Stimulated activated CD4-positive, alpha-beta T cell treated with anti-CD3 and anti-CD28 coated beads, Interleukin-1b, Interleukin-23, amount 100 ng/mL, for 48 hours (primary cell): ENCODE measurements at places on chromosomes 4 and X.

GRCh38 chr4:135770505-135770904 is 1568.9 kb upstream of the PABPC4L start:
- DNase-seq: no peak

DNA sequence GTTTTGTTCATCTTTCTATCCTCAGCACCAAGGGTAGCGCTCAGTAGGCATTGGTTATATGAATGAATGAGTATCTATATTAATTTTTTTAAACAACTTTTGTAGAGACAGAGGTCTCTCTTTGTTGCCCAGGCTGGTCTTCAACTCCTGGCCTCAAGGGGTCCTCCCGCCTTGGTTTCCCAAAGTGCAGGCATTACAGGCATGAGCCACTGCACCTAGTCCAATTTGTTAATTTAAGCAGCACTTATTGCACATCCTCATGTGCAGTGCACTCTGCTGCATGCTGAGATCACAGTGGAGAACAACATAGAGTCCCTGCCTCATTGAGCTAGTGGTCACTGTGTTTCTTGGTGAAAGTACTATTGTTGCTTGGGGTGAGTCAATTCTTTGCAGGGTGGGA is 94.4 kb downstream of the NHSL2 start:
- no peak for DNase-seq

GRCh38 chrX:128007882-128008281 is 44.3 kb downstream of the ACTRT1 start:
- DNase-seq: no peak

DNA sequence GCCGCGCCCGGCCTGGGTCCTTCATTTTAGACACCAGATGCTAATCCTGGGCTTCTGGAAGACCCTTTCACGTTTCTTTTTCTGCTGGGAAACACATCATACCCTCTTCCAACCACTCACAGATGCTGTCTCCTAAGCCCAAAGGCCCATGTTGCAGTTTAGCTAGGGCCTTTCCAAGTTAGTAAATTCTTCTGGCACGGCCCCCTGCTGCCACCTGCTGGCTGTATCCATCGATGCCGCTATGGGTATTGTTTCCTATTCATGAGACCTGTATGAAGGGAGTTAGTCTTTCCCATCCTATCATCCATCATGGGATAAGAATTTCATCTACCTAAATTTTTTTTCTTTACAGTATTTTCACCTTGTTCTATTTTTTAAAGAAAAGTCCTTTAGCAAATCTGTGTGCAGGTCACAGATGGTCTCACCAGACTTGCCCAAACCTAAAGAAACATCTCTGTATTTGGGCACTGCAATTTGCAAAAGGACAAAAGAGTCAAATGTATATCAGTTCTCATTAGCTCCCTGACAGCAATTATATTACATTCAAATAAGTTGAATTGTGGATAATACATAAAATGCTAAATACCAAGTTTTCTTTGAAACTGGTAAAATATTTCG is 37.8 kb upstream of the SLC9A7 start:
- peak; percentile 64 for DNase-seq

- no peak for DNase-seq
These were observed 10.3 kb upstream of the MXD4 start for GRCh38 chr4:2272026-2272827.

DNA sequence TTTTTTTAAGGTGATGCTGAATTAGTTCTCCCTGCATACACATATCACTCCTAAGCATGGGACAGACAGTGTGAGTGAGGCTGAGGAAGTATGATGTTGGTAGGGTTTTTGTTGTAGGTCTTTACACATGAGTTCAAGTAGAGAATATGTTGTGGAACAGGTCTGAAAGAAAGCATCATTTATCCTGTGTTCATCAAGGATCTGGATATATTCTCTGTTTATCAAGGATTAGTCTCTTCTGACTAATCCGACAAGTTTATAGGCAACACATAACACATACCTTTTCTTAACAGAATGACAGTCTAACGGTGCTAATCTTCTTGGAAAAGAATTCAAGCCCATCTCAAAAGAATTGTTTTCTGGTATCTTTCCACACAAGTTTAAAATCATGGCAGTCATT is 10.5 kb downstream of the SLIT2 start:
- DNase-seq: no peak

GRCh38 chr4:152193059-152193458 is 342.8 kb downstream of the FBXW7 start:
- DNase-seq: no peak

GRCh38 chrX:49876750-49877149 is 2.5 kb upstream of the USP27X start:
- DNase-seq: no peak

GRCh38 chr4:42573249-42573648 is 83.7 kb downstream of the ATP8A1 start:
- DNase-seq: no peak

GRCh38 chr4:67106861-67107460 is 438.3 kb downstream of the CENPC start:
- DNase-seq: no peak

DNA sequence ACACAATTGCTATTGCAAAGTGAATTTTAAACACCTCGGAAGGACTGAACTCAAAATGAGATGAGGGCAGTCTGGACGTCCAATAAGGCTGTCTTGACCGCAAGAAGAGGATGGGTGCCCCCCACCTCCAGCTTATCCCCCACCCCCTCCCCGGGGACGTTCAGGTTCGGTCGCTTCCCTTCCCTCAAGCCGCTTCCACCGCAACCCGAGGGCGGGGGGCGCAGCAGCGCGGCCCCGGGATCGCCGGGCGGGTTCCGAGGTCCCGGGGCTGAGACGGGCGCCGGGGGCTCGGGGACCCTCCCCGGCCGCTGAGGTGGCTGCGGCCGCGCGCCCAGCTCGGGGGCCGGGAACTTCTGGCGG is 480 bp downstream of the USP46 start:
- DNase-seq: no peak

DNA sequence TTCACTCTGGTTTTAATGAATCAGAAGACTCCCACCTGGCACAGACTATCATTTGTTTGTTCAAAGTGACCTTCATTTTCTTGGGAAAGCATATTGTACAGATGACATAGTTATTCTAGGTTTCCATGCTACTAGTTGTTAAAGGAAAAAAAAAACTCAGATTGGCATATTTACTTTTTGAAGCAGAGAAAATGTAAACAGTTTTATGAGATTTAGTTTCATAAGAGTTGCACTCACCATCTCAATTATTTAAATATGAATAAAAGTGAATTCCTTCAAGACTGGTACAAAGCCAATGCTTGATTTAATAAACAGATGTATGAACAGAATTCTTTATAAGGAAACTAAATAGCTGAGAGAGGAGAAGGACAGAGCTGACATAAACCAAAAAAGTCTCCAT is 280.3 kb upstream of the UGT8 start:
- no peak for DNase-seq
